ENCODE measurements at places on chromosomes 7 and 10.

- DNase-seq: no peak
These were observed 120.6 kb downstream of the SLIT1 start for GRCh38 chr10:97065128-97065527.

- no peak for DNase-seq
These were observed 451.4 kb downstream of the SUGCT start for GRCh38 chr7:40586197-40586596.

GRCh38 chr7:158811461-158811860, 17.8 kb downstream of the ESYT2 start:
- DNase-seq: no peak

GRCh38 chr7:136183981-136184380, 206.8 kb upstream of the MTPN start:
- no peak for DNase-seq

DNA sequence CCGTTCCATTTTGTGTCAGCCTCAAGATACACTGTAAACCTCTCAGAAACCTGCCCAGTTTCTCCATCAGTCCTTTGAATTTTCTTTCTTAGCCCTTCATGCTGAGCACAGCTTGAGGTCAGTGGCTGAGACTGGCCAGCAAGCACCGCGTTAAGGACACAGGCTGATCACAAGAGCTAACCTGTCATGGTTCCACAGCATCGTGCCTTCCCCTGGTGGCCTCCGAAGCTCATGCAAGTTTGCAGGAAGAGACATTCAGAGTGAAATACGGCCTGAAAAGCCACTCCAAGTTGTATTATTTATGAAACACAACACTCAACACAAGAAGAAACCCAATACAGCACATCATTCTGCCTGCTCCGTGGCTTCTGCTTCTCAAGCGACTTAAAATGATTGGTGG, 57.0 kb upstream of the PFKP start:
- DNase-seq: no peak

DNA sequence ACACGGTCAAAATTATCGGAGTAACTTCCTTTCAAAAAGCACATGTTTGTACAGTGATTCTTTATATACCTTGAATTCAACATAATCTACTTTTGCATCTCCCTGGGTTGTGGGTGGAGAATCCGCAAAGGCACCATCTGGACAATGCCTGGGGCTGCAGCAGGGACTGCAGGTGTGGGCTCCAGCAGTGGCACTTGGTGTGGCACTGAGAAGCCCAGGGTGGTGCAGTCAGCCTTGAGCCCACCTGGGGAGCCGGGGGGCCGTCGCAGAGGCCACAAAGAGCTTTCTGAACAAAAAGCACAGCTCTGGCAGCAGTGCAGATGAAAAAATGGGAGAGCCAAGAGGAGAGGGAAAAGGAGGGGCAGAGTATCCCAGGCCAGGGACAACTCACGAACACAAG, 22.2 kb downstream of the PARD3 start:
- DNase-seq: no peak

- DNase-seq: no peak
These were observed 158.8 kb upstream of the INHBA start for GRCh38 chr7:41861642-41862041.

DNA sequence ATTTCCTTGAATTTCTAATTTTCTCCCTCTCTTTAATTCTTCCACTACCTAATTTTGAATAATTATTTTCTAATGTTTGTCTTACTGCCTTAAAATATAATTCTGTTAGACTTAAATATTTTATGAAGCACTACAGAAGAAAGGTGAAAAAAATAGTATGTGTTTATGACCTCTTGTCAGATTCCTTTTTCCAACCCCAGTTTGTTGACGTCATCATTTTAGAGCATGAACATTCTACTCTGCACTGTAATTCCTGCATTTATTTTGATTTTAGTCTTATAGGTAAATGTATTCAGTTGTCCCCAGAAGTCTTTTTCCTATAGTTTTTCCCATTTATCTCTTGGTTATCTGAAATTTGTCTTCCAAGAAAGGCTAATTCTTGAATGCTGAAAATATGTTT, 468.1 kb downstream of the SORCS3 start:
- no peak for DNase-seq

GRCh38 chr7:50270531-50271018, 33.9 kb upstream of the IKZF1 start:
- no peak for DNase-seq

DNA sequence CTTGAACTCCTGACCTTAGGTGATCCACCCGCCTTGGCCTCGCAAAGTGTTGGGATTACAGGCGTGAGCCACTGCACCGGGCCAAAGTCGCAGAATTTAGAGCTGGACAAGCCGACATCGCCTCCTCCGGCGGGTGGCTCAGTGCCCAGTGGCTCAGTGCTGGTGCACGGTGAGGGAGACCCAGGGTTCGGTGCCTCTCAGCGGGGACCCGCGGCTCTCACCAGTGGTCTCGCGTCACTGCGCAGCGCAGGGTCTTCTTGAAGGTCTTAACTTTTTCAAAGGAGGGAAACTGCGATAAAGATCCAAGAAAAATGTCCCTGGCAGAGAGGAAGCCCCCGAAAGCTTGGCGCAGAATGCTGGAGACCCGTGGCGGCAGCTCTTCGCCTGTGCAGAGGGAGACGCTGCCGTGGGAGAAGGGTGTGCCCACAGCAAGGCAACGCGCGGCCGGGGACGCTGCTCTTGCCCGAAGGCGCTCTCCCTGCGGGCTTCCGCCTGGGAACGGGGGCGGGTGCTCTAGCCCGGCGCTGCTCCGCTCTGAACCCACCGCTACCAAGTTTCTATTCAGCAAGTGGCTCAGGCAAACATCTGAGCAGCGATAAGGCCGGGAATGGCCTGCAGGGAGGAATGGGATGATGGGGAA, 324.3 kb downstream of the DNAJB6 start:
- DNase-seq: no peak

DNA sequence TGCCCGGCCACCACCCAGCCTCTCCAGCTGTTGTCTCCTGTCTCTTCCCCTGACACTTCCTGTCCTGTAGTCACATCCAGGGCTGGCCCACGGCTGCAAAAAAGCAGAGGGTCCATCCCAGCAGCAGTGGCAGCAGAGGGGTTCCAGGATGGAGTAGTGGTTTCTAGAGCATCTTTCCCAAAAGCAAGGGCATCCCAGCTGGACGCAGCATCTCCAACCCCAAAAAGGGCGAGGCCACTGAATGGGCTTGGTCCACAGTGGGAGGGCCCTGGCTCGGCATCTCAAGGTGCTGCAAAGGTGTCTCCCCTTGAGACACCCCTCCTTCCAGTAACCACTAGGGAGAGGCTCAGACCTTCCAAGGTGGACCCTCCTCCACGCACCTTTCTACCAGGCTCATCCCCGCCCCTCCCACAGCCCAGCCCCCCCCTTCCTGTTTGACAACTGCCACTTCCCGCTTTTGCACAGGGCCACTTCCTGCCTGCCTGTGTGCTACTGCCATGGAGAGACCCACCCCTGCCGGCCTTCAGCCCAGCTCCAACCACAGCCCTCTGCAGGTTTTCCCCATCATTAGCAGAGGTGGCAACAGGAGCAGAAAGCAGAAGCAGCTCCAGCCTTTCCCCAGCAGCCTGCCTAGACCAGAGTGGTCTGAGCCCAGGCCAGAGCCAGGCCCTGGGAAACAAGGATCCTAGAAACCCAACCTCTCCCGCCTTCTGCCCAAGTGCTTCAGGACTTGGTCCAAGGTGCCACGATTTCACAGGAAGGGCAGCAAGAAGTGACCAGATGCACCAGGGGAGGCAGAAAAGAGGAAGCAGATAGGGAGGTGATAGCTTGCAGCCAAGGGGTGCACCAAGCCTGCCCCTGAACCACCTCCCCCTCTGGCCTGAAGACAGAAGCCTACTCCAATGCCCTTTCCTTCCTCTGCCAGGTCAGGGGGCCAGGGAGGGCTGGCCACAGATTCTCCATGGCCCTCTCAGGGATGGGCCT, 8.6 kb downstream of the CAMK2G start:
- DNase-seq: no peak

DNA sequence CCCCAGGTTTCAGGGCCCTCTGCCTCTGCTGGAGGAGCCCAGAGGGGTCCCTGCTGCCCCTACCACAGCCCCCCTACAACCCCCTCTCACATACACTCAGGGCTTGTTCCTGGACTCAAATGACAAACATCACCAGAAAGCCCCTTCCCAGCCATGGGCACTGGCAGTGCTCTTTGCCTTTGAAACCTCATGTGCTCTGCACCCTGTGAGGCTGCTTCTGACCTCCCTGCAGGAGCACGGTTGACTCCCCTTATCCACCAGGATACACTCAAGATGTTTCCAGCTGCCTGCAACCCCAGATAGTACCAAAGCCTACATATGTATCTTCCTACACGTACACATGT, 3.5 kb upstream of the ADIRF start:
- no peak for DNase-seq

GRCh38 chr7:108818742-108819141, 249.1 kb downstream of the DNAJB9 start:
- no peak for DNase-seq

- DNase-seq: no peak
These were observed 114.7 kb downstream of the ETV1 start for GRCh38 chr7:13874783-13875182.

DNA sequence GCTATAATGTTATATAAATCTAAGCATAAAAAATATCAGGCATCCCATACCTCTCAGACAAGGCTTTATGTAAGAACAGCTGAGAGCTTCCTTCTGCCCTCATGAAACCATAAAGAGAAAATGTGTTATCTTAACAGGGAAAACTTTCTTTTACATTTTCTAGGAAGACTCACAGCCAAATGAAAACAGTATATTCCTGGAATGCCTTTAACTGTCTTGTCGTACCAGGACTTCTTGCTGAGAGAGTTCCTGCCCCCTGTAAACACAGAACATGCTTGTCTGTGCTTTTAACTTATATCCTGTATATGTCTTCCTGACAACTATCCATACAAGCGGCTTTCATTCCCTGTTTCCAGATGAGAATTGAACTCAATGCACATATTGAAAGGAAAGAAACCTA, 64.8 kb upstream of the AHR start:
- no peak for DNase-seq

DNA sequence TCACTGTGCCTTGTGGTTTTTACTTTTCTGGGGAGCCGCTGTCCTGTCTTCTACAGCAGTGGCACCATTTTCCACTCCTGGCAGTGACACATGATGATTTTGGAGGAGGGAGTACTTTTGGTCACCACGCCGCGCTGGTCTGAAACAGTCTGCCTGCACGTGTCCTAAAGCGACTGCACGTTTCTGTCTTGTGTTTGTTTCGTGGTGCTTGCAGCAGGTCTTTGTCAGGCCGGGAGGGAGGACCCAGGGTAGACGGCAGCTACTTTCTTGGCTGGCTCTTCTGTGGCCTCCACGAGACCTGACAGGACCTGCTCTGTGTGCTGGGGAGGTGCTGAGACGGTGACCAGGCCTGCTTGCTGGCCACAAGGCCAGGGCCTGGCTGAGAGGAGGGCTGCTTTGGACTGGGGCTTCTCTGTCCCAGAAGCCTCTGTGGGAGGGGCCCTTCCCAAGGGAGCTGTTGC, 82.0 kb downstream of the GLRX3 start:
- DNase-seq: no peak

GRCh38 chr7:129990403-129991192, 37.8 kb upstream of the UBE2H start:
- no peak for DNase-seq

GRCh38 chr10:71216363-71216695, 4.0 kb downstream of the UNC5B start:
- DNase-seq: no peak

DNA sequence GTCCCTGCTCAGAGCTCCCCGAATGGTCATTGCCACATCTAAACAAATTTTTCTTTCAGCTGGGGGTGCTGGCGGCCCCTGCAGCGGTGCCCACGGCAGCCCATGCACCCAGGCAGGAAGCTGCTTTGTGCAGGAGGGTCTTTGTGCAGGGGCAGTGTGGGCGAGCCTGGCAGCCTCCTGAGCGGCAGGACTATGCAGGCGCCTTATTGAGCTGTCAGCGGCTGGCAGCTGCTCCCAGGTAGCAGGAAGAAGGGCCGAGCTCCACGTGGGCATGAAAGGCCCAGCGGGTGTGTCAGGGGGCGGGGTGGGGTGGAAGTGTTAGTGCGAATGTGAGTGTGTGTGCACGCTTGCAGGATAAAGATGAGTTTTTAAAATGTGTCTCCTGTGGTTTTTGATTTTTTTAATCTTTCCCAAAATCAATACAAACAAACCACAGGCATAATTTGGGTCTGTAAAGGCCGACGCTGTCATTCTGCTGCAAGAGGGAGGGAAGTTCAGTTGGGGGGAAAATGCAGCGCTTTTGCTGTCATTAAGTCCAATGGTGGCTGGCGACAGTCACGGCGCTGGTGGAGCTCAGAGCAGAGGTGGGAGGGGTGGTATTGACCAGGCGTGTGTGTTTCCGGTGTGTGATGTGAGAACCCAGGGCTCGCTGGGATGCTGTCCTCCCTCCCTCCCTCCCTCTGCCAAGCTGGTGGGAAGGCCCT, 83.9 kb downstream of the LHPP start:
- DNase-seq: no peak

- DNase-seq: no peak
These were observed 6.9 kb downstream of the ITGB1 start for GRCh38 chr10:32951111-32951510.

GRCh38 chr10:73862011-73862410, 12.3 kb downstream of the CAMK2G start:
- no peak for DNase-seq

DNA sequence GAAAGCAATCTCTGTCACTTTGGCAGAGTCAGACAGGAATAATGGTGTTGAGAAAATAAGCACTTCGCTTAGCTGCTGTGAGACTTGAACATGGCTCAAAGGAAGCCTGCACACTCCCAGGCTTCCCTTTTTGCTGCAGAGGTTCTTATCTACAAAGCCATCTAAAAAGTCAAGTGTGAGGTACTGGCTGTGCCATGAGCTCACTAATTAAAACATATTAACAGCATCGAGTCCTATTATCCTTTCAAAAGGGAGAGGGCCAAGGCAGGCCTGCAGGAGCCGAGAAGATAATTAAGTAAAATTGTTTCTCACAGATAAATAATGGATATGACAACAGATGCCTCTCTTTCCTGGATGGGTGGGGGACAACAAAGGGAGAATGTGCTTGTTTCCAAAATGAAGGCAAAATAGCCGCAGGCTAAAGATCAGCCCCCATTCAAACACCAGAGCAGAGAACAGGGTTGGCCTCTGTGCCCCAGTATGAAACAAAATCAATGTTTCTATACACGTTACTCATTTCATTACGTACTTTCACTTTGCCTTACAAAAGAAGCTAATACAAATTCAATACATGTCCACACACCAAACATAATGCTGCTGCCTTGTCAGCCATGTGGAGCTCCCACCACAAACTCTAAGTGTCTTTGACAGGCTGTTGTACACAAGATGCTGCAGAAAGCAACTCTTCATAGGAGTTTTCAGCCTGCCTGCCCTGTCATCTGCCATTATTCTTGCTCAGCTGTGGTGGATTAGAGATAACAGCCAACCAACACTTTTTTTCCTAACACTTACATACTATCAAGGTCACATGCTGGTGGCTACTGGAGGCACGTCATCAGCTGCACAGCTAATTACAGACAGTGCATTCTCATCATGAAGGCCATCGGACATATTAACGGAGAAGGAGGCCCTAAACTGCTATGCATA, 55.3 kb downstream of the ELAPOR2 start:
- no peak for DNase-seq

- DNase-seq: no peak
These were observed 118.8 kb downstream of the RSU1 start for GRCh38 chr10:16698461-16698860.

All from cortex of kidney (tissue), 1 donor.